K562 (cell line): ENCODE measurements at places on chromosomes 2 and 18. TPM values are rescaled to one million over a fixed set of nuclear protein-coding genes. Genes with fewer than 3 reads are reported as not detected.

Gene ALMS1
- total RNA-seq, result 12.5 and 15.7 TPM in 2 replicates

DNA sequence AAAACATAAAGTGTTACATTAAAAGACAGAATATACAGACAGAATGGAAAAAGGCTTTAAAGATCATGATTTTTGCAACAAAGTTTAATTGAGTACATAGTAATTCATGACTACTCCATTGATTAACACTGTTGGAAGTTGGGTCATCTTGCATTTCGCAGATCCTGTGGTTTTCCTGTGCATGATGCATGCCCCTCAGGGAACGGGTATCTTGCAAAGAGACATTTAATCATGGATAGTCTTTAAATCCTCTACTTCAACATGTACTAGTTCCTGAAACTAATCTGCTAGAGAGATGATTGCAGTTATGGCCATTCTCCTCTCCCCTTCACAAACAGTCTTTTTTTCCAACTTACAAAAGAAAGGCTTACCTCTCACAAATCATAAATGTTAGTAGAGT, 155.6 kb upstream of the DSEL start:
- H3K4me1 ChIP-seq, result no peaks in the 10 kb centered on the region
- no peak overlapping the region for H3K4me3 ChIP-seq
- H3K27ac ChIP-seq, result no peak overlapping the region
- no peak for DNase-seq
- H3K36me3 ChIP-seq, result no peaks in the 10 kb centered on the region

DNA sequence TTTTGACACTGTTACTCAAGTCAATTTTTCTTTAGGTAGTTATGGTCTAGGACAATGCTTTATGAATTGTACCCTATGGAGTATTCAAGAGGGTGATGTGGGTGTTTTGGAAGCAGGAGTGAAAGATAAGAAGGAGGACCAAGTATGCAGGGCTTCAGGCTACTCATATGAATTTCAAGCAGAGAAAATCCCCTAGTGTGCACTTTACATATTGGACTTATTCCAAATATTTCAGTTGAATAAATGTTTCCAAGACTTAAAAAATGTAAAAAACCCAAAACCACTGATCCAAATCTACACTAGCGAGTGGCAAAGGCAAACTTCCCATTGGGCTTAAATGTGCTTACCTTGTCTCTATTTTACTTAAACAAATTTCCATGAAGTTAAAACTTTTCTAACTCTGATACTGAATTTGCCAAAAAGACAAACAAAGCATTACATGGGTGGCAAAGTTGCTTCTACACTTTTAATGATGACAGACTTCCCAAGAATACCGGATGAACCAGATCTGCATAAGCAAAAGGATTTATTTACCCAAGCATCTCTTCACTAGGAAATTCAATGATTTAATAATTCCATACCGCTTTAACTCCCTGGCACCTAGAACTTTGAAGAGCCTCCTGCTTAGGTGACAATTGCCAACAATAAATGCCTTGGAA, 1233.5 kb upstream of the NXPH2 start:
- no peak overlapping the region for H3K4me3 ChIP-seq
- H3K27me3 ChIP-seq, result no peaks in the 10 kb centered on the region
- no peaks in the 10 kb centered on the region for H3K4me1 ChIP-seq

Gene ANKRD30BL
- total RNA-seq, result not detected in 2 replicates

DNA sequence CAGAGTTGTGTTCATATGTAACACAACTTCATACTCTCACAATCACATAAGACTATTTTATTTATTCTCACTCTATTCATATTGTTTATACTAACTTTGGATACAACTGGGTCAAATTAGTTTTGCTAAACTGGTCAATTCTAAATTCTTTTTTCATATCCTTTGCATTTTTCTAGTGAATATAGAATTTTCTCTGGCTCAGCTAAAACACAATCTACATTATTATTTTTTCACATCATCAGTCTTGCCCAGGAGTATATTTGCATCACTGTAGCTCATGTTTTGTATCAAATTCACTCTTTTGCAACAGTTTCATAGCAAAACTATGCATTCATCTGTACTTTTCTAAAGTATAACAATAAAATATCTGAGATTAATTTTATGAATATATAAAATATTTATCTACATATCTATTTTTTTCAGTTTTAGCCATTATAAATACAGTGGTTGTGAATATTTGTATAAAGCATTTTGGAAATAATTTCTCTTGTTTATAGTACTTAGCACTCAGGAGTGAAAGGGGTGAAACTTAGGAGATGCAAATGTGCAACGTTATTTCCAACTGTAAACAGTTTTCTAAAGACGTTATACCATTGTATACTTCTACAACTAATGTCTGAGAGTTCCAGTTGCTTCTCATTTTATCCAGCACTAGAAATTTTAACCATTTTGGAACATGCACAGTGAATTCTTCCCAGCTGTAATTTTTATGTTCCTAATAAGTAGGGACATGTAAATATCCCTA, 854.6 kb downstream of the CBLN2 start:
- no peak overlapping the region for H3K27ac ChIP-seq
- no peaks in the 10 kb centered on the region for H3K4me1 ChIP-seq
- no peaks in the 10 kb centered on the region for H3K36me3 ChIP-seq
- no peaks in the 10 kb centered on the region for H3K27me3 ChIP-seq
- no peak for DNase-seq

- H3K4me1 ChIP-seq, result no peaks in the 10 kb centered on the region
- no peak overlapping the region for H3K27ac ChIP-seq
- H3K27me3 ChIP-seq, result peaks cover 2% of the 10 kb centered on the region; the same call in 1 of the 3 replicates
- DNase-seq, result no peak
- H3K36me3 ChIP-seq, result no peaks in the 10 kb centered on the region
These were observed 100.3 kb downstream of the TTC32 start for GRCh38 chr2:19801367-19802080.

DNA sequence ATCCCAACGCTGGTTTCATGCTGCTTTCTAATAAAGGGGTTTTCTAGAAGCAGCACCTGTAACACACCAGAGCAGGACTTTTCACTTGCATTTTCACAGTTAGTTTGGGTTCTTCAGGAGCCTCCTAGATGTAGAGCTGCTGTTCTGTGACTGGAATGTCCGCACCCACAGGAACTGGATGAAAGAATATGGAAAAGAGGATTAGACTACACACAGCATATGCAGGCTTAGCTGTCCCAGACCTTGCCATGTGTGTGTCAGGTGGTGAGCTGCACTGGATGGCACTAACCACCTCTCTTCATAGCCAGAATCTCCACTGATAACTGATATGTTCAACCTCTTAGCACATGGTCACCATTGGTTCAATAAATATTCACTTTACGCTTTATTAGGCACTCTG, 112.1 kb upstream of the POU3F3 start:
- H3K4me1 ChIP-seq, result no peaks in the 10 kb centered on the region
- no peak overlapping the region for H3K4me3 ChIP-seq
- H3K27me3 ChIP-seq, result peaks cover 4% of the 10 kb centered on the region; the same call in 1 of the 3 replicates
- no peak overlapping the region for H3K27ac ChIP-seq

- H3K4me3 ChIP-seq, result no peak overlapping the region
- H3K36me3 ChIP-seq, result no peaks in the 10 kb centered on the region
- no peak overlapping the region for H3K27ac ChIP-seq
- H3K27me3 ChIP-seq, result no peaks in the 10 kb centered on the region
- no peak for DNase-seq
These were observed 56.9 kb upstream of the ZNF532 start for GRCh38 chr18:58807766-58808165.

DNA sequence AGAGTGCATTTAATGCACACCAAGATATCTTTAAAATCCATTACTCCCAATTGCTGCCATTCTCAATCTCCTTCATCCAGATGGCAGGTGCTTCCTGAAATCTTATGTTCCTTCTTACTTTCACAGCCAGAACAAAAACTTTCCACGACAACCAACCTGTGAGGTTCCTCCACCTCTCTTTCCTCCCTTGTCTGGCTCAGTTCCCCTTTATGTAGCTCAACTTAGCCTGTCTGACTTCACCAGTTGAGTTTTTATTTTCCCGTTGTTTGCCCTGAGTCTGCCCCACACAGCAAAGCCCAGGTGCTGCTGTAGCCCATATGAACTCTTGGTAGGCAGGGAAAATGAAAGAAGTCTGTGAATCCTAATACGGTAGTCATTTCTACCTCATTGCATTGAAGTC, 112.5 kb downstream of the MREG start:
- H3K4me1 ChIP-seq, result no peaks in the 10 kb centered on the region
- H3K27me3 ChIP-seq, result no peaks in the 10 kb centered on the region
- no peak overlapping the region for H3K4me3 ChIP-seq
- no peak for DNase-seq
- H3K27ac ChIP-seq, result no peak overlapping the region

DNA sequence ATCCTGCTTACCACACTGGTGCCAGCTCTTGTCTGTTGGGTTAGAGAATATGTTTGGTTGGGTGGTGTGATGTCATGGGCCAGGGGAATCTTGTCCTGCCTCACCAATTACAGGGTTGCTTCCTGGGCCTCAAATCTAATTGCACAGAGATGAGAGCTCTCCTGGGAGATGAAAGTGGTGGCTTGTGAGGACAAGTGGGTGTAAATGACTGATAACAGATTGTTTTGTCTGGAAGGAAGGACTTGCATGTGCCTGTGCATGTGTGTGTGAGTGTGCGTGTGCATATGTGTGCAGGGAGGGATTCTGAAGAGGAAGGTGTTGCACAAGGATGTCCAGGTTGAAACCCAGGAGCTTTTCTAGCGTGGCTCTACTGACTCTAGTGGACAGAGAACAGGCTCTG, 271.9 kb downstream of the LOXHD1 start:
- DNase-seq, result no peak
- no peaks in the 10 kb centered on the region for H3K27me3 ChIP-seq
- H3K27ac ChIP-seq, result no peak overlapping the region
- H3K36me3 ChIP-seq, result no peaks in the 10 kb centered on the region
- no peak overlapping the region for H3K4me3 ChIP-seq

- no peaks in the 10 kb centered on the region for H3K27me3 ChIP-seq
- no peaks in the 10 kb centered on the region for H3K4me1 ChIP-seq
- H3K27ac ChIP-seq, result no peak overlapping the region
- H3K4me3 ChIP-seq, result no peak overlapping the region
- H3K36me3 ChIP-seq, result peaks cover 46% of the 10 kb centered on the region
These were observed 42.7 kb downstream of the PRKD3 start for GRCh38 chr2:37281916-37282315.

Gene NOL4
- not detected in 2 replicates for total RNA-seq

Gene RIOK3
- total RNA-seq, result 61.2 and 62.9 TPM in 2 replicates

Gene SCG2
- 0.49 and 0.78 TPM in 2 replicates for total RNA-seq

Gene RAX
- total RNA-seq, result not detected in 2 replicates

DNA sequence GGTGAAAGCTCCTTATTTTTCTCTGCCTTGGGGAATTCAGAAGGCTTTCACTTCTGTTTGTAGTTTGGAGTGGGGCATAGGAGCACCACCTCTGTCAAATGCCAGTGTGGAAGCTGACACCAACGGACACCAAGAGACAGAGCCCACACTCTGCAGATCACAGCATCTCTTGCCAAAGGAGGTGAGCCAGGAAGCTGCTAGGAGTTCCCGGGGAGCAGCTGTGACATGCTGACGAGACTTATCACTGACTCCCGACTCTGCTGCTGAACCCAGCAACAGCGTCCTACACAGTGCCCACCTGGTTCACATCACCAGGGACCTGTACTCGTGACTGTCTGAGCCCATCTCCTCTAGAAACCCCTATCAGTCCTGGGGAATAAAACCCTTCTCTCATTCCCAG, 8.1 kb downstream of the TEX51 start:
- no peak overlapping the region for H3K4me3 ChIP-seq
- H3K27me3 ChIP-seq, result peaks cover 7% of the 10 kb centered on the region; the same call in 1 of the 3 replicates
- H3K27ac ChIP-seq, result no peak overlapping the region
- no peak for DNase-seq

Gene ADD2
- 59.6 and 63.0 TPM in 2 replicates for total RNA-seq

DNA sequence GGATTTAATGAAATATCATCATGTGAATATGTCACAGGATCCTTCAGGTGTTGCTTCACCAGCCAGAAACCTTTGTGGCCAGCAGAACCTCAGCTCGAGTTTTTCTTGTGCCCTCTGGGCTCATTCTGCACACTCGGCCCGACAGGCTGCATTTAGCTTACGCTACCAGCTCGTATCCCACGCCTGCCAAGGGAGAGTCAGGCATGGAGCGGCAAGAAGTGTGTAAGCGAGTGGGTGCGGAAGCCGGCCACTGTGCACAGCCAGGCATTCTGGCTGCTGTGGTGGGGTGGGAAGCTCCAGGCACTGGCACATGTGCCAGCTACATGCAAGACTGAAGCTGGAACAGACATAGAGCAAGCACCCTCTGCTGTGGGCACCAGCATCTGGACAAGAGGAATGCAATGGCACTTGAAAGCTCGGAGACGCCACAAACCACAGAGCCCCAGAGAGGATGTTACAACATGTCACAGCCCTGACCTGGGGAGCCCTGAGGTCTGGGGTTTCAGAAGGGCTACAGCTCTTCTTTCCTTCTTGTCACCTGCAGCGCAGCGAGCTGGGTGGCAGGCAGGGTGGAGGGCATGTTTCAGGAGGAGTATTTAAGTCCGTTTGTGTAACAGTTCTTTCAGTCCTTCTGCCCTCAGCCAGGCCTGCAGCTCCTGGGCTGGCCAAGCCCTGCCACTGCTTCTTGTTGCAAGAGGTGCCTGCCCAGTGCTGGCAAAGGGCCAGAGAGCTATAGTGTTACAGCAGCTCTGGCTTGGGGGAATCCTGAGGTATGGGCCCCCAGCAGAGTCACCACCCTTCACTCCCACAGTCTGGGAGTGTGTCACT, 257.3 kb upstream of the HNMT start:
- no peaks in the 10 kb centered on the region for H3K4me1 ChIP-seq
- H3K36me3 ChIP-seq, result no peaks in the 10 kb centered on the region
- H3K27me3 ChIP-seq, result no peaks in the 10 kb centered on the region
- H3K27ac ChIP-seq, result no peak overlapping the region

- DNase-seq, result peak; percentile 51
- peak overlapping the region; percentile 48 for H3K4me3 ChIP-seq
- peak overlapping the region; percentile 81 for H3K27ac ChIP-seq
- H3K36me3 ChIP-seq, result peaks cover 32% of the 10 kb centered on the region; the same call in 2 of the 3 replicates
These were observed 1.1 kb downstream of the VAMP8 start for GRCh38 chr2:85578243-85579180.

GRCh38 chr18:3456686-3457069, 6.7 kb downstream of the TGIF1 start:
- H3K4me3 ChIP-seq, result no peak overlapping the region
- H3K27me3 ChIP-seq, result no peaks in the 10 kb centered on the region
- peaks cover 58% of the 10 kb centered on the region for H3K36me3 ChIP-seq
- no peak for DNase-seq
- H3K27ac ChIP-seq, result no peak overlapping the region

Gene EN1
- 2.0 and 2.5 TPM in 2 replicates for total RNA-seq

Gene IER3IP1
- total RNA-seq, result 9.0 and 10.0 TPM in 2 replicates

- H3K36me3 ChIP-seq, result no peaks in the 10 kb centered on the region
- DNase-seq, result no peak
- no peak overlapping the region for H3K27ac ChIP-seq
- H3K4me1 ChIP-seq, result no peaks in the 10 kb centered on the region
- no peak overlapping the region for H3K4me3 ChIP-seq
These were observed 55.5 kb downstream of the DPP4 start for GRCh38 chr2:162018530-162018929.

DNA sequence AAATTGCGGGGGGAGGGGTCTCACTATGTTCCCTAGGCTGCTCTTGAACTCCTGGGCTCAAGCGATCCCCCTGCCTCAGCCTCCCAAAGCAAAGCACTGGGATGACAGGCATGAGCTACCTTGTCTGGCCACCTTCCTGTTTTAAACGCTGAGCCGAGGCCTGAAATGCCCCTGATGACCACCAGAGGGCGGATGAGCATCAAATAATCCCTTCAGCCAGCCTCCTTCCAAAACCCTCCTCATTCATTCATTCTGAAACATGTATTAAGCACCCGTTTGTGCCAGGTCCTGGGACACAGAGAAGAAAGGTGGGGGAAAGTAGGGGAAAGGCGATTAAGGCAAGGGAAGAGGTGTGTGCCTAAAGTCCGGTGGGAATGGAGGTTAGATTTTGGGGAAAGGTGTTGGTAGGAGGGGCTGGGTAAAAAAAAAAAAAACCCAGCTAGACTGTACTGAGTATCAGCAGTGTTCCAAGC, 30.7 kb upstream of the PTMA start:
- no peak overlapping the region for H3K4me3 ChIP-seq
- DNase-seq, result peak; percentile 43
- H3K4me1 ChIP-seq, result peaks cover 45% of the 10 kb centered on the region
- H3K36me3 ChIP-seq, result no peaks in the 10 kb centered on the region
- no peak overlapping the region for H3K27ac ChIP-seq
- H3K27me3 ChIP-seq, result peaks cover 3% of the 10 kb centered on the region; the same call in 1 of the 3 replicates

Gene BMP10
- 0.89 and 0.91 TPM in 2 replicates for total RNA-seq
